ENCODE measurements at places on chromosomes 1 and 21. TPM values are rescaled to one million over a fixed set of nuclear protein-coding genes. Genes with fewer than 3 reads are reported as not detected.

CNN3 gene
- 136 TPM for total RNA-seq

UBE2U gene
- total RNA-seq, result not detected

INSRR gene
- not detected for total RNA-seq

HTR6 gene
- not detected for total RNA-seq

C1QTNF12 gene
- 8.8 TPM for total RNA-seq

FCRLB gene
- 0.67 TPM for total RNA-seq

EDARADD gene
- total RNA-seq, result 20.2 TPM

GRCh38 chr1:11550664-11551283, 71.8 kb downstream of the DISP3 start:
- DNase-seq, result peak; percentile 70

- no peak for DNase-seq
These were observed 8.2 kb downstream of the LPAR3 start for GRCh38 chr1:84884671-84885389.

GRCh38 chr1:96472471-96472870, 249.1 kb upstream of the PTBP2 start:
- peak; percentile 71 for DNase-seq

GRCh38 chr1:114745291-114745690, 12.5 kb downstream of the CSDE1 start:
- peak; percentile 46 for DNase-seq

GRCh38 chr1:41480204-41481108, 4.0 kb downstream of the EDN2 start:
- DNase-seq, result no peak

- no peak for DNase-seq
These were observed 4.3 kb downstream of the SKI start for GRCh38 chr1:2232255-2232915.

DNA sequence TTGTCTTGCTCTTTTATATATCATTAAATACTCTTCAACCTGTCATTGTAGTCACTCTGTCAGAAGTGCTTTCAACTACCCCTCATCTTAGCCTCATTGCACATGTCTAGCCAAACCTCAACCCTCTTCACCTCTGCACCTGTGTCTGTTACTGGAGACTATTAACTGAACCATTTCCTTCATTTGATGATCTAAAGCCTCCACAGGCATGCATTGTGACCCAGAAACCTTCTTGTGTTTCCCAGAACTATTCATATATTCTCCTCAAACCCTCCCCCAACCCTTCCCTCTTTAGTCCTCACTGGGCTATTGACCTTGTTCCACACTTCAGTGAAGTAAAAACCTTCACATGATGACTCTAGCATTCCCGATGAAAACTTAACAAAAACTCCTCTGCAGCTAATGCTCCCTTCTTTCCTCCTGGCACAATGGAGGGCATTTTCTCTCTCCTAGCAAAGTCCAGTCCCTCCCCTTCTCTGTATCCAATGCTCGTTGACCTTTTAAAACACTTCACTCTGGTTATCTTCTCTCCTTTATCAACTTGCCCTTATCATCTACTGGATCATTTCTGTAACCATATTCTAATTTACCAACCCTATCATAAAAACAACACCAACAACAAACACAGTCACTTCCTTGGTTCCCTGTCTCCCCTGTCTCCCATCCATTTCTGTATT, 86.1 kb downstream of the BACH1 start:
- no peak for DNase-seq

DNA sequence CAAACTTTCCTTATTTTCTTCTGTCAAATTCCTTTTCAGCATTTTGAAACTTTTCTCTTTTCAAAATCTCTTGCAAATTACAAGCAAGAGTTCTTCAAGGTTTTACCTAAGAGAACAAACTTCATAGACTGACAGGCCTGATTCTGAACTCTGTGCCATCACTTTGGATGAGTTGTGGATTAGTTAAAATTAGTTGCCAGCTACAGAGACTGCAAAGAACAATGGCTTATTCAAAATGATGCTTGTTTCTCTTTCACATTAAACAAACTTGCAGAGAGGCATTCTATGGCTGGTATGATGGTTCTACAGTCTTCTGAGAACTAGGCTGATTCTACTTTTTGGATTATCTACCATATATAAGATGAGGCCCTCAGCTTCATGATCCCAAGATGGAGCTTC, 3.8 kb downstream of the LRRC8B start:
- no peak for DNase-seq

- no peak for DNase-seq
These were observed 27.4 kb upstream of the UHMK1 start for GRCh38 chr1:162470216-162470615.

DNA sequence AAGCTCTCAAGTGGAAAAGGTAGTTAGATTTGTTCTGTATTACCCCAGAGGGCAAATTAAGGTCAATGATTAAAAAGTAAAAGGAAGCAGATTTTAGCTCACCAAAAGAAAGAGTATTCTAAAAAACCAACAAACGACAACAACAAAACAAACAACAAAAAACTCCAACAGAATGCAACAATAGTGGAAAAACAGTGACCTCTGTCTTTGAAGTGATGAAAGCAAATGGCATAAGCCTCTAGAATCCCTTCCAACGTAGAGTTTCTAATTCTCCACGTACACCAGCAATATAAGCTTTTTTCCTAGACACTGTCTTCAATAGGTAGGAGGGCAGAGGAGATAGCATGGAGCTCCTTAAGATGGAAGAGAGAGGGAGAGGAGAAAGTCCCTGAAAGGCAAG, 359.1 kb downstream of the TTLL7 start:
- no peak for DNase-seq

- peak; percentile 32 for DNase-seq
These were observed 6.0 kb upstream of the SCYL3 start for GRCh38 chr1:169899519-169900217.

- DNase-seq, result no peak
These were observed 26.9 kb downstream of the SOD1 start for GRCh38 chr21:31686272-31686915.

DNA sequence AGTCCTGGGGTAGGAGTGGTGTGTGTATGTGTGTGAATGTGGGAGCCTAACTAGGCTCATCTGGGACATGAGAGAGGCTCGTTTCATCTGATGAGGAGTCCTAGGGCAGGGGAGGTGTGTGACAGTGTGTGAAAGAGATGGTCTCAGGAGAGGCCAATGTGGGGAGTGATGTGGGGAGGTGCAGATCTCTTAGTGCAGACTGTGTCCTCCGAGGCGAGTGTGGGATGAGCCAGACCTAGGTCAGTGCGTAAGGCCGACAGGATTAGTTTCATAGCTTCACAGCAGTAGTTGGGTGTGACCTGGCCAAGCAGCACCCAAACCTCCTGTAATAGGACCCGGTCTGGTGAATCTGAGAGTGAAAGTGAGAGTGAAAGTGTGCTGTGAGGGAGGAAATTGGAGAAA, 94.7 kb downstream of the LIPI start:
- DNase-seq, result no peak

DNA sequence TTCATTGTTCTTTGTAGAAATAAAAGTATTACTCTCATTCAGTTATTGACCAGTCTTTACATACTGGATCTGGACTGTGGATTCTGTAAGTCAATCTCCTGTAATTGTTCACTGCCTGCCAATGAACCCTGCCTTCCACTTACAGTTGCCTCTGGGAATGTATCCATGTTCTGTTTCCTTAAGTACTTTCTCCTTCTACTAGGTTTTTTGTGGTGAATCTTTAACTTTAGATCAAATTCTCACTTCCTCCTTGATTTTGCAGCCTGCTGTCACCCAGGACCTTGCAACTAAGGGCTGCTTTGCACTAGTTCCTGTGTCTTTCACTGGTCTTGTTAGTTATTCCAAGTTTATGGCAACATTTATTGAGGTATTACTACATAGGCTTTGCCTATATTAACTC, 28.2 kb upstream of the ANKRD13C start:
- DNase-seq, result no peak

GRCh38 chr1:83418558-83418957, 580.4 kb downstream of the TTLL7 start:
- DNase-seq, result no peak

- no peak for DNase-seq
These were observed 1199.5 kb upstream of the TMPRSS15 start for GRCh38 chr21:19603011-19603593.

DNA sequence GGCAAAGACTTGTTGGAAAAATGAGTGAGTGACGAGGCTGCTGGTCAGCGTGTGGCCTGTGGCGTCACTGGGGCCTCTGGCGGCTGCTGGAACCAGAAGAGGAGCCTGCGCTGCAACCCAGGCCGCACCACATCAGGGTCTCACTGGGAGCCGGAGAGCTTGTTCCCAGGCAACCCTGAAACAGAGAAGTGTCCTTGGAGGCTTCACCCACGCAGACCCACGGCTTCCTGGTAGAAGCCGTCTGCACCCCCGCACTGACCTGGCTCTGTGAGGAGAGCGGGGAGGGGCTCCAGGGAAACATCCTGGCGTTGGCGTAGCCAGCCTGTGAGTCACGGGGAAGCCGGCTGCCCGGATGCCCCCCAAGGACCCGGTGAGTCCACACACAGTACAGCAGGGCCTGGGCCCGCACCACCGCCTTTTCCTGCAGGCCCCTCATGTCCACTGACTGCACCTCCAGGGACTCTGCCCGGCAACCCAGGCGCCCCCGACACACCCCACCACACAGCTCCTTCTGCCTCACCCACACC, 57.4 kb downstream of the COL6A1 start:
- DNase-seq, result no peak

- no peak for DNase-seq
These were observed 741.7 kb downstream of the MATN1 start for GRCh38 chr1:29981586-29982239.

DNA sequence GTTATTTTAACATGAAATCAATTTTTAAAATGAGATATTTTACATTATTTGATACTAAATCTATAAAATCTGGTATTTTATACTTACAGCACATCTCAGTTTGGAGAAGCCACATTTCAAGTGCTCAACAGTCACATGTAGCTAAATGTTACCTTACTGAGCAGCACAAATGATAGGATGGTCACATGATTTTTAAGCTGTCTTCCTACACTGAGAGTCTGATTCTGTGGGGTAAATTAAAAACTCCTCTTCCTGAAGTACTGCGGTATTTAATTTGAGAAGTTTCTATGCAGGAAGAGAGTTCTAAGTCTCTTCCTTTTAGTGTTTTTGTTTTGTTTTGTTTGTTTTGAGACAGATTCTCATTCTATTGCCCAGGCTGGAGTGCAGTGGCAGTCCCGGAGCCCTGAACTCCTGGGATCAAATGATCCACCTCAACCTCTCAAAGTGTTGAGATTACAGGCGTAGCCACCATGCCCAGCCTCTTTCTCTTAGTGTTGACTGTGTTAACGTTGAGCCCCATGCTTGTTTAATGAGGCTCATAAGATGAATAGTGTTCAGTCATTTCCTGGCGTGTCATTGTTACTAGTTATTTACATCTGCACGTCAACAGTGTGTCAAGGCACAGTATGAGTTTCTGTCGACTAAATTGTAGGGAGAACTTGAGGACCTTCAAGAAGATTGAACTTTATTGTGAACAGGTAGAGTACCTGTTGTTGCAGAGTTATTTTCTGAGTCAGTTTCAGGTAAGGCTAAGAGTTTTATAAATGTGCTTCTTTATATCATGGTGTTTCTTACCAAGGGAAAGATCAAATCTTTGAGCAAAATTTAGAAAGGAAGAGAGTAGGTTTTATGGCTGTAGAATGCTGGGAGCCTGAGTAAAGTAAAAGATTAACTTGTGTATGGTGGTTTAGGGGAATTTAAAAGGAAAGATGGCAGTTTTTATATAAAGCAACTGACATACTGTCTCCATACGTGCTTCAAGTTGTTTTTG, 3.3 kb downstream of the CNST start:
- peak; percentile 5 for DNase-seq

DNA sequence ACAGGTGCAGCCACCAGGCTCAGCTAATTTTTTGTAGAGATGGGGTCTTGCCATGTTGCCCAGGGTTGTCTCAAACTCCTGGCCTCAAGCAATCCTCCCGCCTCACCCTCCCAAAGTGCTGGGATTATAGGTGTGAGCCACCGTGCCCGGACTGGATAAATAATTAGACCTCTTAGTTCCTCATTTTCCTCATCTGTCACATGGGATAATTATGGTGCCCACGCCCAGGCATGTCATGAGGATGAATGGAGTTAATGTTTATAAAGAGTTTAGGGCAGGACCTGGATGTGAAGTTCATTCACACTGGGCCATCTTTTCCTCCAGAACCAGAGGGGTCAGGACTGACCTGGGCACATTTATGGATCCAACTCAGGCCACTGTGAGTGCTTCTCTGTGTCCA, 23.7 kb downstream of the PADI3 start:
- no peak for DNase-seq

DNA sequence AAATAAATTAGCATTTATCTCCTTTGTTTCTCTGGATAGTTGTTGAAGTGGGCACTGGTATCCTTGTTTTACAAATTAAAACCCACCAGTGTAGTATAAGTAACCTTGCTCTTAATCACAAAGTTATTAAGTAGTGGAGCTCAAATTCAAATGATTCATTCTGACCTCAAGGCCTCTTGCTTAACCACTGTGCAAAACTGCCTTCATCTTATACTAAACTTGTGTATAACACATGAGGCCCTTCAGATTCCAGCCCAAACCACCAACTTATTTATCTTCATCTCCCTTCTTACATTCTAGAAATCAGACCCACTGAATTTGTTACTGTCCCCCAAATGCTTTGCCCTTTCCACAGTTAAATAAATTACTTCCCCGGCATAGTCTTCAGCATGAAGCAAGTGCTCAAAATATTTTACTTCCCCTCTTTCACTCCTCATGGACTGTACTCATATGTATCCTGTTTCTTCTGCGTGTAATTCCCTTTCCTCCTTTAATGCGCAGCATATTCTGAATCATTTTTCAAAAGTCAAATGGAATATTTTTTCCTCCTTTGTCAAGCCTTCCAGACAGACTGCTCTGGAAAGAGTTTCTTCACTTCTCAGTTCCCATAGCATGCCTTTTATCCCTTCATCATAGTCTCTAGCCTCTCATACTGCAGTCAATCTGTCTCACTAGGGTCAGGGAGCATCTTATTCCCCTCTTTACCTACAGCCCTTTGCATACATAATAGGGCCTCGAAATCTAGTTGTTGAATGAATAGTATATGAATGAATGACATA, 19.0 kb upstream of the DNASE2B start:
- DNase-seq, result peak; percentile 59

DNA sequence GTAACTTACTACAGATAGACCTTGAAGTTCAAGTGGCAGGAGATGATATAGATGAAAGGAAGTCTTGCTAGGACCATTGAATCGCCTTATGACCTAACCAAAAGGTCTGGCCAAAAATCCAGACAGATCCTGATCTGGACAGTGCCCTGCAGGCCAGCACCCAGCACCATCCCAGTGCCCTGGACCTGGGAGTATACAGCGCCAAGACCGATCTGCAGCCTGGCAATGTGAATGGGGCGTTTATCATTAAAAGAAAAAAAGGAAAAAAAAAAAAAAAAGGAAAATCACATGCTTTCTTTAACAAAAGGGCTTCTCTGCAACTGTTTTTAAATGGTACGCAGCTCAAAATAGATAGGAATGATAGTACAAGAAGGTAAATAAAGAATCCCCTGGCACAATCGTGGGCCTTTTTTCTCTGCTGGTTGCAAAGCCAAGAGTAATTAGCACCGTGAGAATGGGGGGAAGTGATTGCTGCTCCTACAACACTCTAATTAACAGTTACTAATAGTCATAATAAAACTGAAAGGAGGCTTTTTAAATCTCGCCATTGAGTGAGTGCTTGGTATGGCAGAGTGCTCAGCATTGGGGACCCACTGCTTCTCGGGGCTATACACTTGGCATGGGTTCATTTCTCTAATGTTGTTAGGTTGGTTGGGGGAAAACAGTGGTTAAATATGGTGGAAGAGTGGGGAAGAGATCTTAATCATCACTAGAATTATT, 146.7 kb downstream of the KAZN start:
- no peak for DNase-seq
